Activated CD8-positive, alpha-beta memory T cell treated with anti-CD3 and anti-CD28 coated beads for 1 hour (primary cell): ENCODE measurements at places on chromosomes 12 and 14.

GRCh38 chr14:56124327-56124726 is 6.1 kb downstream of the PELI2 start:
- no peak for DNase-seq

DNA sequence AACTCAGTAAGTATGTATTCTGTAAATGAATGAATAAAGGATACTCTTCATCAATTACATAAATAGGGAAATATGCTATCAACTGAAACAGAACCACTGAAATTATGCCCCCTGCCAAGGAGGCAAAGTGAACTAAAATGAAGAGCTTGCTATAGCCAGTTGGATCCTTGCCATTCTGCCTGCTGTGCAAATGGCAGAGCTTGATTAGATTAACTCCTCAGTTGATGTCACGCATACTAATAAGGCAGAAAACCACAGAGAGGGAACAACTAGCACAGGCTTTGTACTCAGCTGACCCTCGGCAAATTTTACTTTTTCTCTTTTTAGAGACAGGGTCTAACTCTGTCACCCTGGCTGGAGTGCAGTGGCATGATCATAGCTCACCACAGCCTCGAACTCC is 36.7 kb upstream of the FERMT2 start:
- no peak for DNase-seq

- no peak for DNase-seq
These were observed 80.2 kb upstream of the ST8SIA1 start for GRCh38 chr12:22414742-22415141.

- DNase-seq, result no peak
These were observed 16.6 kb downstream of the NOXRED1 start for GRCh38 chr14:77406718-77407117.

GRCh38 chr12:65449400-65449799 is 170.9 kb downstream of the MSRB3 start:
- DNase-seq, result no peak

GRCh38 chr12:25328072-25328712 is 77.5 kb upstream of the KRAS start:
- DNase-seq, result no peak

DNA sequence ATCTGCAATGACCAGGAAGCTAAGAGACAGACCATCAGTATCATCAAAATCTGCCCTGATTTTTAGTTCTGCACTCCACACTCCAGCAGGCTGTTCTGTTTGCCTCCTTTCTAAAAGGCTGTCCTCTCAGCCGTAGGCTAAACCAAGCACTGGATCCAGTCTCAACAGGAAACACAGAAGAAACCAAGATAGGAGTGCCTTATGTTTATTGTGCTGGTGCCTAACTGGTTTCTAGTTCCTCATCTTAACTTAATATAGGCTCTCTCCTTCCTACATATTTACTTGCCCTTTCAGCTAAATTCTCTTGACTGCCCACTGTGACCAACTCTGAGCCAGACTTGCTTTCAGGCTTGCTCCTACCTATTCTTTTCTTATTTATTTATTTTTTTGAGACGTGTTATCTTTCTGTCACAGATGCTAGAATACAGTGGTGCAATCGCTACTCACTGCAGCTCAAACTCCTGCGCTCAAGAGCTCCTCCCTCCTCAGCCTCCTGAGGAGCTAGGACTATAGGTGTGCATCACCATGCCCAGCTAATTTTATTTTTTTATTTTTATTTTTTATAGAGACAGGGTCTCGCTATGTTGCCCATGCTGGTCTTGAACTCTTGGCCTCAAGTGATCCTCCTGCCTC is 30.8 kb downstream of the GALNT4 start:
- no peak for DNase-seq

GRCh38 chr14:20657216-20658211 is 16.0 kb upstream of the OR6S1 start:
- DNase-seq, result no peak

- DNase-seq, result no peak
These were observed 21.2 kb downstream of the MTHFD1 start for GRCh38 chr14:64409126-64409920.

- no peak for DNase-seq
These were observed 6.8 kb upstream of the DCD start for GRCh38 chr12:54654926-54655325.
